ENCODE measurements at places on chromosomes 12 and 14. TPM values are rescaled to one million over a fixed set of nuclear protein-coding genes. Genes with fewer than 3 reads are reported as not detected.
A peak's percentile ranks its signal among the peaks of the same experiment; 100 is the strongest.

DNA sequence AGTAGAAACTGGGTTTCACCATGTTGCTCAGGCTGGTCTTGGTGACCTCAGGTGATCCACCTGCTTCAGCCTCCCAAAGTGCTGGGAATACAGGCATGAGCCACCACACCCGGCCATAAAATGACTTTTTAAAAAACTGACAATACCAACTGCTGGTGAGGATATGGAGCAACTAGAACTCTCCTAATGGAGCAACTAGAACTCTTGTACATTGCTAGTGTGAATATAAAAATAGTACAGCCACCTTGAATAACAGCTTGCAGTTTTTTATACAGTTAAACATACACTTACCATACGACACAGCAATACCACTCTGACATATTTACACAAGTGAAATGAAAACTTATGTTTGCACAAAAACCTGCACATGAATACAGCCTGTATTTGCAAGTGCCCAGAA, 2.5 kb upstream of the CFAP73 start:
- no peak for DNase-seq

DNA sequence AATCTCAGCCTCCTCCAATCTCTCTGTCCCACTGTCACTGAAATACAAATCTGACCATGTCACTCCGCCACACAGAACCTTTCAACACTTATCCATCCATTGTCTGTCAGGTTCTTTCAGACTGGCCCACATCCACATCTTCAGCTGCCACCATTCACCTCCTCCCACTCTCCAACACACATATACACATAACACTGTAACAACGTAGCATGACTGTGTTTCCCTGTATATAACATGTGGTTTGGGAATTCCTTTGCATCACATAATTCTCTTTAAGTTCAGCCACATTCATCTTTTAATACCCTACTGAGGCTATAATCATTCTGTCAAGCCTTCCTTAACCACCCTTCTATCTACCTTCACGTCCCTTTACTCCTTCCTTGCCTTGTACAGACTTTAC, 99.2 kb downstream of the PPP2R5E start:
- DNase-seq, result no peak

- no peak for DNase-seq
Measured at GRCh38 chr14:100034468-100034867, 30.8 kb upstream of the EVL start.

GRCh38 chr12:128660532-128661225, 163.1 kb downstream of the SLC15A4 start:
- no peak for DNase-seq

GRCh38 chr12:65313719-65314317, 35.3 kb downstream of the MSRB3 start:
- no peak for DNase-seq

DNA sequence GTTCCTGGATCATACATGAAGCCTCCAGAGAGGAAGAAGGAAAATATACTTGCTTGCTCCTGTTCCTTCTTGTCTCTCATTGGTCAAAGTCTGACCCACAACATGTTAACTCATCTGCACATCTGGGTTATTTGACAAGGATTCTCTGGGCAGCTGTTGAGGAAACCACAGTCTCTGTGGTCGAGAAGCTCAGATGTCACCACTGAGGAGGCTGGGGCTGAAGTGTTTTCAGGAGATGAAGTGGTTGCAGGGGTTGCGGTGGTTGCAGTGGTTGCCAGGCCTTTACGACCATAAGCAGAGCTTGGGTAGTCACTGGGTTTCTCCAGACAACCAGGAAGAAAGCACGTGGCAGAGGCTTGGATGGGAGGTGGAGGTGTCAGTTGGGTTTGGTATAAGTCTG, 265.0 kb upstream of the LRIG3 start:
- DNase-seq, result no peak

- no peak for DNase-seq
Measured at GRCh38 chr12:21696625-21697024, 39.0 kb upstream of the LDHB start.

DDX23 gene
- 121 TPM for total RNA-seq

GRCh38 chr12:38892087-38892786, 13.2 kb downstream of the CPNE8 start:
- peak; percentile 10 for DNase-seq

NRIP2 gene
- total RNA-seq, result not detected

GRCh38 chr14:22434901-22435550, 154.0 kb downstream of the DAD1 start:
- DNase-seq, result no peak

DNA sequence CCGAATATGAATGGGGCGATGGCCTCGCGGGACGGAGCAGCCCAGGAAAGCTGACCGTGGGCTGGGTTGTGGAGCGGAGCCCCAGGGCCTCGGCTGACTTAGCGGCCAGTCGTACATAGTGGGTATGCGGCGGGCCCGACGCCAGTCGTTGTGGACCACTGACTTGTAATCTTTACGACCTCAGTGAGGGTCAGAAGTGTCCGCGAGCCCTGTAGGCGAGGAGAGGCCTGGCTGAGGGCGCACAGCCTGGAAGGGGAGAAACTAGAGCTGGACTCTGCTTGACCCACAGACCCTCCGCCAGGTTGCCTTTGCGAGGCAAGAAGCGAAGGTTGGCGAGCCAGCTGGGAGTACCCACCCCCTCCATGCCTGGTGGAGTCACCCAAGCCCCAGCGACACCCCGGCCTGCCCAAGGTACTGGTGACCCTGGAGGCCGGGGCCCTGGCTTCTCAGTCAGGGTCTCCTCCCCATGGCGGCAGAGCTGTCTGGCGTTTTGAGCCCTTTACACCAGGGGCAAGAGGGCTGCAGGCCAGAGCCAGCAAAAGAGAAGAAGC, 15.6 kb upstream of the DYNC1H1 start:
- peak; percentile 21 for DNase-seq

GRCh38 chr14:68214431-68214830, 394.9 kb downstream of the RAD51B start:
- DNase-seq, result no peak

DNA sequence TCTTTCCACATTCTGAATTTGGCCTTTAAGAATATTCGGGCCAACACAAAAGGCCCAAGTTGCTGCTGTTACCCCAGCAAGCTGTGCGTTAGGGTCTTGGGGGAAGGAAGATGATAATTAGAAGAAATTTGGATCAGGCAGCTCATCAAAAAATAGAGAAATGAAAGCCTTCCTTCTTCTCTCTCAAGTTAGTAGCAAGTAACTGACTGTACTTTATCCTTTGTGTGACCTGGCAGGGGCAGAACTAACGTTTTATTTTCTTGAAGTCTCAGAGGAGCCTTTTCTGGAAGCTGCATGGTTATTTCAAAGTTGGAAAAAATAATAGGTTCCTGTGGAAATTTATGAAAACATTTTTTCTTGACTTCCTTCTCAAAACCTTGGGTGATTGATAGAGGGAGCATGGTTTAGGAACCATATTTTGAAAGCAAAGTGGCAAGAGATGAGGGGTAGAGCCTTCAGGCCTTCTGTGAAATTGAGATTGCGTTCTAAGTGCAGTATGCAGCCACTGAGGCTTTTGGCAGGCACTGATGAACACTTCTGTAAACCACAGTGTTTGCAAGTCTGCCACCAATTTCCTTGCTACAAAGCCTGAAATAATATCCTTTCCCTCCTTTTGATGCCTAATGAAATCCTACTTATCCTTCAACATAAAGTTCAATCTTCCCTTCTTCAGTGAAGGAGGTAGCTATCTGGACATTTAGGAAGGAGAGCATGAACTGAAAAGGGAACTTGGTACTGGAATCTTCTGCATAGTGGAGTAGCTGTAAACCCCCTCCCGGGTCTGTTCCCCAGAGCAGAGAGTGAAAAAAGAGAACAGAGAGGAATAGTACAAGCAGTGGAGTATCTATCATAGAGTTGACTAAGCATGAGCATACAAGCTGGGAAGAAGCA, 123.2 kb downstream of the FGD4 start:
- DNase-seq, result no peak

DNA sequence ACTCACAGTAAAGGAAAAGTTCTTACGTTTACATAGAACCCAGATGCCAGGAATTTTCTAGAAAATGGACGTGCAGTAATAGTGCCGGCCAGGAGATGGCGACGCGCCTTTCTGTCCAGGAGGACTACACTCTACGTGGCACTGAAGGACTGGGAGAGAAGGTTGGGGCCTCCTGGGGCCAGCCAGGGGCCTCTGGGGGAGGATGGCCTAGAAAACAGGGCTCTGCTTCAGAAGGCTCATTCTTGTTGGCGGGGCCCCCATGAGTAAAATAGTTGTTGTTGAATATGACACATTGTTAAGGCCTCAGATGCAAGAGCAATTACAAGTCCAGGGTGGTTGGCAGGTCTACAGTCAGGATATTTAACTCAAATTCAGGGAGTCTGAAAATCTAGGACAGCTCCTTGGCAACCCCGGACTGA, 120.1 kb upstream of the MAX start:
- DNase-seq, result peak; percentile 78

RFLNA gene
- total RNA-seq, result not detected

KIF5A gene
- 0.99 TPM for total RNA-seq

DNA sequence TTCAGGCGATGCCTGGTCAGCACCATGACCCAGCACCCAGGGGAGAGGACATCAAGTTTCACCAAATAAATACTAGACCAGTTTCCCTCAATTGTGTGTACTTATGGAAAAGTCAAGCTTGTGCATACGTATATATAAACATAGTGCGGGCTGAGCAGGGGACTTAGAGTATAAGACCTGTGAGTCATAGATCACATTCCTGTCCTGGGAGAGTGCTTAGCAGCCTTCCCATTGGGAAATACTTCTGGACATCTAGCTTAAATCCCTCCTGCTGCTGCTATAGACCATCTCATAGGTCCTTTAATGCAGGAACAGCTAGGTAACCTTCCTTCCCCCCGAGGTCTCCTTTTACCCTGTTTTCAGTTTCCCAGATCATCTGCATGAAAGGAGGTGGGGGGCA, 51.9 kb downstream of the PRMT8 start:
- no peak for DNase-seq

All from activated CD4-positive, alpha-beta memory T cell treated with anti-CD3 and anti-CD28 coated beads for 36 hours (primary cell).